Effector CD8-positive, alpha-beta T cell (primary cell): ENCODE measurements at places on chromosomes 11 and 22.

- no peak for DNase-seq
Observed at GRCh38 chr11:47461876-47462275, 12.9 kb upstream of the RAPSN start.

DNA sequence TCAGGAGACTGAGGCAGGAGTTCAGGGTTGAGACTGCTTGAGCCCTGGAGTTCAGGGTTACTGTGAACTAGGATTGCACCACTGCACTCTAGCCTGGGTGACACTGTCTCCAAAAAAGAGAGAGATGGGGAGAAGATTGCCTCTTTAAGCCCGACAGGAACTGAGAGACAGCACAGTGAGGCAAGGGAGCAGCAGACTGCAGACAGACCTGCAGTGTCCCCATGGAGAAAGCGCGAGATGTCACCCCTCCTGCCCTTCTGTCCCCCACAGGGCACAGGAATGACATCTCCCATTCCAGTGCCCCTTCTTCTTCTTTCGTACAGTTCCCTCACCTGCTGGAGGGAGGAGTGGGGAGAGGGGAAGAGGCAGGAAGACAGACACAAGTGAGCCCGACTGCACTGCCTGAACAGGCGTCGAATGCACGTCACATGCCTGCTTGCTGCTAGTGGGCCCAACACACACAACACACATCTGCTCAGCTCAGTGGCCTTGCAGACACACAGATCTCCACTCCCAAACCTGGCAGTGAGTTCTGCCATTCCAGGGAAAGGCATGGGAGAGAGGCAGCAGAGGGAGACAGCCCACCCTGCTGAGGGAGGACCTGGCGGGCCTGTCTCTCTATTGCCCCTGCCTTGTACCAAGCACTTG lies 167.0 kb downstream of the DSCAML1 start:
- DNase-seq = no peak

DNA sequence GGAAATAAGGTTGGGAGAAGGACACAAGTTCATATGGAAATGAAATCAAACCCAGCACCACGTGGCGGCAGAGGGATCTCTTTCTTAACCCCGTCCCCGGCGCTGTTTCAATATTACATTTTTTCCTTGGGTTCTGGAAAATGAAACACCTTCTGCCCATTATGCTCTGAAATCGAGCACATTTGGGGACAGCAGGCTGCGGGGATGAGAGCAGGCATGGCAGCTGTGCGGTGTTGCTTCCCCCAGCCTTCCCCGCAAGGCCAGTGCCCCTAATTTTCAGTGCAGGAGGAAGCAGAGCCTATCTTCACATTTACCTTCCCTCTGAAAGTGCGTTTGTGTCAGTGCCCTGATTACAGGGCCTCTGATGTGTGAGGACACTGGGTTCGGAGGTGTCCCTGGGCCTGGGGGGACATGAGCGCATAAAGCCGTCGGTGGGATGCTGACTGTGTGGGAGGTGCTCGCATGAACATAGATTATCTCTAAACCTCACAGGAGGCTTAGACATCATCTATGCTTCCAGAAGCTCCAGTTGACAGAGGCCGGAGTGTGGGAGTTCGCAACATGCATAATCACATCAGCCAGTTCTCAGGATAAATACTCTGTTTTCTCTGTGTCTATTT lies 921.3 kb downstream of the BRD1 start:
- no peak for DNase-seq

- no peak for DNase-seq
Observed at GRCh38 chr11:18010121-18010670, 2.7 kb downstream of the SERGEF start.

DNA sequence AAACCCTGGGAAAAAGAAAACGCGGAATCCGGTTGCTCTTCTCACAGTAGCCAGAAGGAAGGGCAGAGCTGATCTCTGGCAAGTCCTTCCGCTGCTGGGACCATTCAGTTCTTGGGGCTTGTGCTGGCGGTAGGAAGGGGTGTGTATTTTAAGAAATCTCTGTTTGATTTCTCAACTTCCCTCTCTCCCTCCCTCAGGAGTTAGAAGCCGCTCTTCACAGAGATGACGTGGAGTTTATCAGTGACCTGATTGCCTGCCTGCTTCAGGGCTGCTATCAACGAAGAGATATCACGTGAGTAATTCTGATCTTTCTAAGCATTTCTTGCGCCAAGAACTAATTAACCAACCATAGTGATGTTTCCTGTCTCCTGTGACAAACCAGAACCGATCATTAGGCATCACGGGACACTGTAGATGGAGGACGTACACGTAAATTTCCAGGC lies 85.9 kb upstream of the SLC25A18 start:
- no peak for DNase-seq

DNA sequence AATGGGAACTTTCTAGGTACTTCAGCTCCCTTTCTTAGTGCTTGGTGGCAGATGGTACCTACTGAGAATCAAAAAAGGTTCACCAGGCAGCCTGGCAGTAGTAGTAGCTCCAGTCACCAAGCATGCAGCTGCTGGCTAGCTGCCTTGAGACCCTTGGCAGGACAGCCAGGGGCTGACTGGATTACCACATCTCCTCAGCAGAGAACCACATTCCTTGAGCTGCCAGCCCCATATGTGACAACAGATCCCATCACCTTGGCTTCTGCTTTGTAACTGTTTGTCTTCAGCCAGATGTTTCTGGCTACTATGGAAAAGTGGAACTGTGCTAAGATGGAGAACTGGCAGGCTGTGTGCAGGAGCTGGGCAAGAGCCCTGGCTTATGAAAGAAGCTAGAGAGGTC lies 39.6 kb upstream of the CHRM4 start:
- DNase-seq = no peak

DNA sequence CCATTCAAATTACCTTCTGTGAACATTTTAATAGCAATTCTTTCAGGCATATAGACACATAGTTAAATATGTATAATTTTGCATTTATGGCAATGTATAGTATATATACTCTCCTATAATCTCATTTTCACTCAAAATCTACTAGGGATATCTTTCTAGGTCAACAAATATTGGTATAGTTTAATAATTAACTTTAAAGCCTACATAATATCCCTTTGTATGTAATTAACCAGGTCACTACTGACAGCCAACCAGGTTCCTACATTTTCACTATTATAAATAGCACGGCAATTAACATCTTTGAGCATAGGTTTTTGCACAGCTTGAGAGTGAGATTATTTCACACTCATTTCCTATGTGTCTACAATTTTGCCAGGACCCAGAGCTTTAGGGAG lies 15.8 kb downstream of the OR2AG2 start:
- no peak for DNase-seq

DNA sequence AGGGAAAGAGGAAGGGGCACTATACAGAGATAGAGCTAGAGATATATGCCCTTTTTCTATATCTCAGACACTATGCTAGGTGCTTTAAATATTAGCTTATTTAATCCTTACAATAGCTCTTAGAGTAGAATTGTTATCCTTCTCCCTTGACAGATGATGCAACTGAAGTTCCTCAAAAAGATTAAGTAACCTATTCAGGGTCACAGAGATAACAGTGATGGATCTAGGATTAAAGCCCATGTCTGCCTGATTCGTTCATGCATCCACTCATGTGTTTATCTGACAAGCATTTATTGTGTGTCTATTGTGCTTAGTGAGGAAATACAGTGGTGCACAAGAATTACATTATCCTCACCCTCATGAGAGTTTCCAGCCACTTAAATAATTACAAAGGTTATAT lies 8.7 kb downstream of the CCDC83 start:
- no peak for DNase-seq

GRCh38 chr11:36791957-36792356 lies 193.9 kb upstream of the RAG2 start:
- DNase-seq = no peak

DNA sequence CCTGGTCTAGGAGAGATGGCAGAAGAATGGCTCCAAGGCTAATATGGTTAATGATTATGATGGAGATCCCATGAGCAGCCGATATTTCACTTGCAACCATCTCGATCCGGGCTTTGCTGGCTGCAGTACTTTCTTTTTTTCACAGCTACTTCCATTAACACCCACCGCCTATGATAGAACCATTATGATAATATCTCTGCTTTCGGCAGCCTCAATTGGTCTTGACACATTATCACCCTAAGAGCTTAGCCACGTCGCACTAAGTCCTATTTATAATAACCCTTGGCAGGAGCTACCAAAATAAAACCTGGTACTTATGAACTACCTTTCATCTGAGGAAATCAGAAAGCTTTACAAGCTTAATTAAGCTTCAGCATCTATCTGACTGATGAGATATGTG lies 7.6 kb upstream of the FJX1 start:
- no peak for DNase-seq

- DNase-seq = no peak
Observed at GRCh38 chr11:119800619-119801018, 71.6 kb upstream of the NECTIN1 start.

DNA sequence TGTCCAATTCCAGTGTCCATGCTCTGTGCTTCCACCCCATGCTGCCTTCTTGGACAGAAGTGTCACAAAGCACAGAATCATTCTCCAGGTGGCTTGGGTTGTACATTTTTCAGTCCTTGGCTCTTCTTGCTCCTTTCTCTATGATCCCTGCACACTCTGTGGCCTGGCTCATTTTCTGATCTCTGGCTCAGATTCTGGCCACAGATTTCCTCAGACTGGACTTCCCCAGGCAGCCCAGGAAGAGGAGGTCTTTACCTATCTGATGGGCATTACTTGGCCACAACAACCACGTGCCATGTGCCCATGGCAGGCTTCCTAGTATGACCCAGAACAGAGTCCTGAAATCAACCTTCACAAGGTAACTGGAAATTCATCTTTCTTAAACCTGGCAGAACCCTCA lies 27.2 kb downstream of the SYTL2 start:
- DNase-seq = no peak

GRCh38 chr11:84675396-84676025 lies 951.6 kb downstream of the DLG2 start:
- no peak for DNase-seq

GRCh38 chr11:96185220-96185768 lies 157.7 kb downstream of the MAML2 start:
- DNase-seq = no peak

DNA sequence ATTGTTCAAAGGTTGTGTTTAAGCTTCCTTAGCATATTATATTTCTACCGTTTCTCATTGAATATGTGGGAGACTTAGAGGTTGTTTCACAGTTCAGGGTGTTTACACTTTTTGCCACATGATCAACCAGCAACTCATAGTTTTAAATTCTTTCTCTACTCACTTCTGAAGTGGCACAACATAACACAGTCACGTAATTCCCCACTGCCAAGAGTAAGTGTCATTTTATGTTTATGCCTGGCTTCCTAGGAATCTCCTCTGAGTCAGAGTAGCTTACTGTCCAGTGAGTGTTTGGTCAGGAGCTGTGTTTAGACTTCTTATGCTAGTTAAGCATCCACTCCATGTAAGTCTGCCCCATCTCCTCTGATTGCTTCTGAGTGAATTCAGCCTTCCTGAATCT lies 520.8 kb upstream of the KIRREL3 start:
- DNase-seq = no peak

DNA sequence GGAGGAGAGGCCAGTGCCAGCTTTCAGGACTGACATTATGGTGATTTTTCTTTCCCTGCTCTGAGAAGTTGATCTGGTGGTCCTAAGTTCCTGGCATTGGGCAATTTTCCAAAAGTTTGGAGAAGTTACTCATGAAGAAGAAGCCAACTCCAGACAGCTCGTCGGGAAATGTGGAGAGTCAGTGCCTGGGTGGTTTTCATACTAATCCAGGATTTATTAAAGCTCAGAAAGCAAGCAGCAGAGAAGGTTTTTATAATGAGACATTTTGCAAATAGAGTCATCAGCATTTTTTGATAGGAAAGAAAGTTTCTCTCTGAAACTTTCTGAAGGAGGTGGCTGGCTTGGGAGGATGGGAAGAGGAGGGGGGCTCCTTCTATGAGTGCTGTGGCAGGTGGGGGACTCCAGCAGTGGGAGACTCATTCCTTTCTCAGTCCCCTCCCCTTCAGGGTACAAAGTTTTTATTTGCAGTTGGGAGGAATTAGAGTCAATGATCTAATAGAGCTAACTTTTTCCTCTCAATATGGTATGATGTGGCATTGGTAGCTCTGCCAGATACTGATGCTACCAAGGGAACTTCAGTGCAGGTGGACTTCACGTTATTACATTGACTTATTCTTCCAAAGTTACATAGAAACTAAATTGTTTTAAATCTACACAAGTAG lies 55.4 kb downstream of the LIF start:
- no peak for DNase-seq

- DNase-seq = no peak
Observed at GRCh38 chr11:97772705-97773104, 1248.0 kb upstream of the CNTN5 start.

GRCh38 chr11:128448200-128448886 lies 139.0 kb downstream of the ETS1 start:
- DNase-seq = no peak

DNA sequence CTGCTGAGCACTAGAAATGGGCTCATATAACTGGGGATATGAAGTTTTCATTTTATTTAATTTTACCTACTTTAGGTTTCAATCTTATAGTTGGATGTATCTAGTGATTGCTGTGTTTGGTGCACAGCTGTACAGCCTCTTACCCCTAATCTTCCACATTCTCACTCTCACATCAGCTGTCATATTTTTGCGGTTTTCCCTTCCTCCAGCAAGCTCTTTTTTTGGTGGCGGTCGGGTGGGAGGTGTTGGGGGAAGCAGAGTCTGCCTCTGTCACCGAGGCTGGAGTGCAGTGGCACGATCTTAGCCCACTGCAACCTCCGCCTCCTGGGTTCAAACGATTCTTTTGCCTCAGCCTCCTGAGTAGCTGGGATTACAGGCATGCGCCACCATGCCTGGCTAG lies 445.1 kb upstream of the ISX start:
- no peak for DNase-seq

DNA sequence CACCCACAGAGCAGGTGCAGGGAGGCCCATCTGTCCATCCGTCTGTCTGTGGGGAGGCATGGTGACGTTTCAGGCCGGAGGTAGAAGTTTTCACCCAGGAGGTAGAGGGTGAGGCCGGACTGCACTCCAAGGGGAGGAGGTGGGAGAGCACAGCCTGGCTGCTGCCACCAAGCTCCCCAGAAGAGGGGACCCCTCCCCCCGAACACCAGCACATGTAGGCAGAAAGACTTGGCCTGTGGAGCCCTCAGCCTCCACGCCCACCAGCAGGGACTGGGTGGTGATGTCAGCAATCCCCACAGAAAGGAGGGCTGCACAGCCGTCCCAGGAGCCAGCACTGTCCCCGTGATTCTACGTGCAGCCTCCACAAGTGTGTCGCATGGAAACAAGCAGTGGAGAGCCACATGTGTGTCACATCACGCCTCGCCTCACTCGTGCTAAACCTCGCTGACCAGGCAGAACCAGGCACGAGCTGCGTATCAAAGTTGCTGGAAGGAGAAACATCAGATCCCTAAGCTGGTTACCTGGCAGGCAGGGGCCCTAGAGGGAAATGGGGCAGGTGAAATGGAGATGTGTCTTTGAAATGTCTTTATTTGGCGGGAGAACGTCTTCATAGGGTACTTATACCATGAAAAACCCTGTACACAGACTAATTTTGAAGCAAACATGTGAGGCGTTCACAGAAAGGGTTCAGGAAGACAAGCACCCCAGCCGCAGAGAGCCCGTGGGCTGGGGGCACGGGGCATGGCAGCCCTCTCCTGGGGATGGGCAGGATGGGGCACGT lies 49.1 kb downstream of the CDKN1C start:
- no peak for DNase-seq

- DNase-seq = no peak
Observed at GRCh38 chr11:83192606-83193245, 786 bp upstream of the ANKRD42 start.
